NCI-H1436 treated with DMSO at 0.1 percent for 48 hours (cell line): ENCODE measurements at places on chromosomes 11 and 22.

- no peak for DNase-seq
Measured at GRCh38 chr11:43879789-43880639, 617 bp upstream of the ALKBH3 start.

DNA sequence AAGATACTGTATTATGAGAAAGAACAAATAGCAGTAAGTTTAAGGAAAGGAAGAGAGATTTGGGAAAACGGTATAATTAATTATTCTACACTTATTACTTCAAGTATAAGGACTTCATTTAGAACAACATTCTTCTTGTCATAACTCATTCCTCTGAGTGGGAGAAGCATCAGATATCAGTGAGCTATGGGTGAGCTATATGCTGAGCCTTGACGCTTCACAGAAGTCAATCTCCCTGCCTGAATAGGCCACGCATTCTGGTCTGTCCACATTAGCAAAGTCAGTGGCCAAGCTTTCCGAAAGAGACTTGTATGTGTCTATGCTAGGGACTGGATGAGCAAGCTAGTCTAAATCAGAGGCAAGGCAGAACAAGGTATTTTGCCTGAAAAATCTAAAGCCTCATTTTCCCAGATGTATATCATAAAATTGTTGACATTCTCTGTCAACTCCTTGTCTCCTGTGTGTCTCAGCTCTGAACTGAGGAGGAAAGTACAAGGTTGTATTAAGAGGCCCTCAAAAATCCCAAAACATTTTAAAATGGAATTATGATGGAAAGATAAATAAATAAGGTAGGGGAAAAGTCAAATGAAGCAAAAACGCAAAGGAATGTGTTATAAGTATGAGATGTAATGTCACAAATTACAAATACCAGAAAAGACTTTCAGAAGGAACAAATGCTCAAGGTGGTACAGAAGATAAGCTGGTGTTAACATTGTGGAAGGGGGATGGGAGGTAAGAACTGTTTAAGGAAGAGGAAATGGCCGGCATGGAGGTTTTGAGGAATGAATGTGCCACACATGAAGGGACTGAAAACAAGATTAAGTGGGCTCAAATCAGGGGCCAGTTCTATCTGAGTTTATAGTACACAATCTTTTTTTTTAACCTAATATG, 1.4 kb downstream of the OR52N2 start:
- DNase-seq: no peak

DNA sequence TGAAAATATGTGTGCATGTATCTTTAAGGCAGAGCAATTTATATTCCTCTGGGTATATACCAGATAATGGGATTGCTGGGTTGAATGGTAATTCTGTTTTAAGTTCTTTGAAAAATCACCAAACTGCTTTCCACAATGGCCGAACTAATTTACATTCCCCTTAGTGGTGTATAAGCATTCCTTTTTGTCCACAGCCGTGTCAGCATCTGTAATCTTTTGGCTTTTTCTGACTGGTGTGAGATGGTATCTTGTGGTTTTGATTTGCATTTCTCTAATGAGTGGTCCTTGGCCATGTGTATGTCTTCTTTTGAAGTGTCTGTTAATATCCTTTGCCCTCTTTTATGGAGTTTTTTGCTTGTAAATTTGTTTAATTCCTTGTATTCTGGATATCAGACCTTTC, 24.3 kb downstream of the CCDC15 start:
- no peak for DNase-seq

GRCh38 chr11:1409108-1409851, 19.5 kb downstream of the BRSK2 start:
- no peak for DNase-seq

DNA sequence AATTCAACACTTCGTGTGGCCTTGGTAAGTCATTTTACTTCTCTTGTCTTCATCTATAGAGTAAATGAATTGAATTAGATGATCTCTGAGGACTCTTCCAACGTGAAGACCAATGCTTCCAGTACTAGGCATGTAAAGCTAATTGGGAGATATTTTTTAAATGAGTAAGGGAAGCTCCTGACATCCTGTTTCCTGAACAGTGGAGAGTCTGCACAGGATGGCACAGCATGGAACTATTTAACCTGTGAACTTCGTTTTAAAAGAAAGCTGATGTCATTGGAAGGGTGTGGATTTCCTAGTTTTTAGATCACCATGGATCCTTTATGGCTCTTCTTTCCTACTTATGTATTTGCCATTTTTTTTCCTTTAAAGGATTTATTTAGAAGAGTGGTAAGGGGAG, 48.4 kb upstream of the HSD17B12 start:
- DNase-seq: no peak

DNA sequence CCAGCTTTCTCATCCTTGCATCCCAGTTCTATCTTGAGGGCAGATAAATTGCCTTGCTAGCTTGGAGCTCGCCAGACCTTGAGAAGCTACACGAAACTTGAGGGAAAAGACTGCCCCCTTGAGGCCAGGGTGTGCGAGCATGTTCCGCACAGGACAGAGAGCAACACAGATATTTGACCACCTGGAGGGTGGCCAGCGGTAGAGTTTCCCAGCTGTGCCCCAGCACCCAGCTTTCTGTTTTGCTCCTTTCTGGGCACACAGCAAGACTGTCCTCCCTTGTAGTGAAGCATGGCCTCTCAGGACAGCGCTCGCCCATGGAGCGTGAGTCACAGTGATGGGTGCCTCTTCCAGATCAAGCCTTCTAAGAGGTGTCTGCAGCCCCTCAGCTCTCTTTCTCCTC, 23.5 kb downstream of the SPATA19 start:
- no peak for DNase-seq

DNA sequence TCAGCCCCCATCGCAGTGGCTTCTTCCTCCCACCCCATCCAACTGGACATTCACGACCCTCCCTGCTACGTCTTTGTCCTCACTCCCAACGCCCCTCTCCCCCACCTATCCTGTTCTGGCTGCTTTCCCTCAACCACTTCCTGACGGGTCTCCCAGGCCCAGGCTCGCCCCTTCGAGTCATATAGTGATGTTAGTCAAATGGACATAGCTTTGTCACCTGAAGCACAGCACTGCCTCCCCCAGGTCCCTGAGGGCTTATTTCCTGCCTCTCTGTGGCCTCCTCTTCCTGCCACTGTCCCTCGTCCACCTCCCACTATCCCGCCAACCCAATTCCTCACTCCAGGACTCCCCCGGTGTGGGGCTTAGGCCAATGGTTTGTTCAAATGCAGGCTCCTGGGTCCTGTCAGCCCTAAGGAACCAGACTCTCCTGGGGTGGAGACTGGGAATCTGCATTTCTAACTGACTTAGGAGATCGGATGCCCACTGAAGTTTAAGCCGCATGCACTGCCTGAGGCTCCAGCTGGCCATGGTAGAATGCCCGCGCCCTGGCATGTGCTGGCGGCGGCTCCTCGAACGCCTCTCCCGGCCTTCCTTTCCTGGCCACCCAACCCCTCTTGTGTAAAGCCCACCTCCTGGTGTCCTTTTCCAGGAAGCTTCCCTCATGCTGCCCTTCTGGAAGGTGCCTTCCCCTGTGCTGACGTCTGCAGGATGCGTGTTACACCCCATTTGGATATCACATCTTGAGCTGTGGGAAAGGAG, 18.3 kb downstream of the SUN2 start:
- DNase-seq: no peak
